ENCODE measurements at places on chromosomes 7 and 10.

GRCh38 chr7:26958834-26959233, 94.4 kb upstream of the SKAP2 start:
- peak; percentile 67 for DNase-seq

DNA sequence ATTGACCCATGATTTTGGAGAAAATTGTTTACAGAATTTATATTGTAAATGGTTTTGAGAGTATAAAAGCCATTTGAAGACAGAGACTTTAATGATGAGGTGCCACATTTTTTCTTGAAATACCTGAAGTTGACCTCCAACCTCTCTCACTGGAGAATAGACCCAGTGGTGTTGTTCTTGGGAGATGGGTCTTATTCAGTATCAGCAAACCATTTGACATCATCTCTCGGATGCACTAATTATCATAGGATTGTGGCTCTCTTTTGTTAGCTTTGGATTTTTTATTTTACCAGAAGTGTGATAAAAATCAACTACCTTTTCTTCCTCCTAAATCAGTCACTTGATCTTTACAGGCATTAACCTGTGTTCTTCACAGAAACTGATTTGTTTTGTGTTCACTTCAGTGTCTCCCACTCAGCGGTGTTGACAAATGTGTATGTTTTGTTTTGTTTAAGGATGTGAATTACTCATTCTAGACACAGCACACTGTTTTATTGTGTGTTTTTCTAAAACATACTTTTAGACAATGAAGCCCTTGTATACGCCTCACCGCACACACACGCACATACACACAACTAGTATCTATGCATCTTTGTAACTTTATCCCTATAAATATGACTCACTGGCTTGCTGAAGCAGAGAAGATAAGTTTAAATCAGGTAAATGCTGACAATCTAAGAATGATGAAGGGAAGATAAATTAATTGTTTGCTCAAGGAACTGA, 455.6 kb downstream of the INHBA start:
- peak; percentile 32 for DNase-seq

DNA sequence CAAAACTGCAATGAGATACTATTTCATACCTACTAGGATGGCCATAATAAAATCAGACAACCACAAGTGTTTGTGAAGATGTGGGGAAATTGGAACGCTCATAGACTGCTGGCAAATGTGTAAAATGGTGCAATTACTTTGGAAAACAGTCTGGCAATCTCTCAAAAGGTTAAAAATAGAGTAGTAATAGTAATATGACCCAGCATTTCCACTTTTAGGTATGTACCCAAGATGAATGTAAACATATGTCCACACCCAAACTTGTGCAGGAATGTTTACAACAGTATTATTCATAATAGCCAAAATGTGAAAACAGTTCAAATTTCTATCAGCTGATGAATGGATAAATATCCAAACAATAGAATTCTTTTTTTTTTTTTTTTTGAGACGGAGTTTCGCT, 731.6 kb upstream of the ANKRD30A start:
- no peak for DNase-seq

DNA sequence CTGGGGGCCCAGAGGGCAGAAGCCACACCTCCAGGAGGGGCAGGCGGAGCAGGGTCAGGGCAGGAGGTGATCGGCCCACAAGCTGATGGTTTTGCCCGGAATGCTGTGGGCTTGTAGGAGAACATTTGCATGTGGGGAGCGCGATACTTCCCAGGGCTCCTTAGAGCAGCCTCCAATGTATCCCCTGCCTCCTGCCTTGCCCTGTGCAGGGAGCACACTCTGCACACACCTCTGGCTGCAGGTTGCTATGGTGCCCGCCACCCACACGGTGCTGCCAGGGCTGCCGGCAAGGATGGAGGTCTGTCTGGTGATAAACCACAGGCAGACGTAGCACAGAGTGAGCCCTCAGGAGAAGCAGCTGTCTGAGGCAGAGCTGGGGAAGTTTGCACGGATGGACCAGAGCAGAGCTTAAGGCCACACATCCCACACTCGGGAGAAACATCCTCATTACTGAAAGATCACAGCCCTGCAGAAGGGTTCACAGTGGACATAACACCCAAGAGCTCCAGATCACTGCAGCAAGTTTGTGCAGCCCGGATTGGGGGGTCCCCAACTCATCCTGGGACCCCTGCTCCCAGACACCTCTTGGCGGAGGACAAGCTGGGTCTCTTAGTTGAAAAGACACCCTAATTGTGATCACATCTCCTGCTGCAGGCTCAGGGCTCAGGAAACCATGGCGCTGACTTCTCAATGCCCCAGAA, 41.8 kb downstream of the VIPR2 start:
- no peak for DNase-seq

DNA sequence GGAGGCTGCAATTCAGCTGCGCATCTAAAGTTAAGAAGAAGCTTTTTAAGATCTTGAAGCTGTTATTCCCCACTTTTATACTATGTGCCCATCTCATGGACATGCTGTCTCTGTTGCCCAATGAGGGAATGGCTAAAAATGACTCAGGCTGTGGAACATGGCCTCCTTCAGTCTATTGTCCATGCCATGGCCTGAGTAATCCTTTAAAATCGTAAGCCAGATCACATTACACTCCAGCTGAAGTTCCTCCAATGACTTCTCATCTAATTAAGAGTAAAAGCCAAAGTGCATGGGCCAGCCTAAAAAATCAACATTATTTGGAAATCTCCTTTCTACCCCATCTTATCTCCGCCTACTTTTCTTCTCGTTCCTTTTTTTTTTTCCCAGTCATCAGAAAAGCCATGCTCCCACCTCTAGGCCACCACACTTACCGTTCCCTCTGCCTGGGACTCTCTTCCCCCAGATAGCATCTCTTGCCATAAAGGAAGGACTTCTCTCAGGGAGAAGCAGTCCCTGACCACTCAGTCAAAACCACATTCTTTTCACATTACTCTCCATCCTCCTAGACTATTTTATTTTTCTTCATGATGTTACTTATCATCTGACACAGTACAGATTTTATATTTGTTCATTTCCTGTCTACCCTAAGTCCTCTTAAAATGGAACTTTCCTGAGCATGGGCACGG, 337.4 kb downstream of the PRPF18 start:
- peak; percentile 21 for DNase-seq

GRCh38 chr7:15839416-15840100, 153.1 kb upstream of the MEOX2 start:
- no peak for DNase-seq

- no peak for DNase-seq
Measured at GRCh38 chr7:20318933-20319332, 11.8 kb upstream of the ITGB8 start.

- no peak for DNase-seq
Measured at GRCh38 chr7:152667958-152668357, 8.0 kb downstream of the XRCC2 start.

GRCh38 chr10:100534726-100535125, 1.0 kb upstream of the HIF1AN start:
- DNase-seq, result no peak

DNA sequence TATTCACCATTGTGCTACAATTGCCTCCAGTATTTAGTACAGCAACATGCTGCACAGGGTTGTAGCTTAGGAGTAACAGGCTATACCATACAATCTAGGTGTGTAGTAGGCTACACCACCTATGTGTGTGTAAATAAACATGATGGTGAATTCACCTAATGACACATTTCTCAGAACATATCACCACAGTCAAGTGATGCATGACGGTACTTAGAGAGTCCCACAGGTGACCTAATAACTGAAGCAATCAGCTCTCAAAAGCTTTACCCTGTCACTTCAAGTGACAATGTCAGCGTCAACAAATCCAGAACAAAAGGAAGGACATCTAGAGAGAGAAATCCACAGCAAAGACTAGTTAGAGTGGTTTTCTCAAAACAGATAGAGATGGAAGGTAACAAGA, 38.8 kb downstream of the CCNJ start:
- no peak for DNase-seq

DNA sequence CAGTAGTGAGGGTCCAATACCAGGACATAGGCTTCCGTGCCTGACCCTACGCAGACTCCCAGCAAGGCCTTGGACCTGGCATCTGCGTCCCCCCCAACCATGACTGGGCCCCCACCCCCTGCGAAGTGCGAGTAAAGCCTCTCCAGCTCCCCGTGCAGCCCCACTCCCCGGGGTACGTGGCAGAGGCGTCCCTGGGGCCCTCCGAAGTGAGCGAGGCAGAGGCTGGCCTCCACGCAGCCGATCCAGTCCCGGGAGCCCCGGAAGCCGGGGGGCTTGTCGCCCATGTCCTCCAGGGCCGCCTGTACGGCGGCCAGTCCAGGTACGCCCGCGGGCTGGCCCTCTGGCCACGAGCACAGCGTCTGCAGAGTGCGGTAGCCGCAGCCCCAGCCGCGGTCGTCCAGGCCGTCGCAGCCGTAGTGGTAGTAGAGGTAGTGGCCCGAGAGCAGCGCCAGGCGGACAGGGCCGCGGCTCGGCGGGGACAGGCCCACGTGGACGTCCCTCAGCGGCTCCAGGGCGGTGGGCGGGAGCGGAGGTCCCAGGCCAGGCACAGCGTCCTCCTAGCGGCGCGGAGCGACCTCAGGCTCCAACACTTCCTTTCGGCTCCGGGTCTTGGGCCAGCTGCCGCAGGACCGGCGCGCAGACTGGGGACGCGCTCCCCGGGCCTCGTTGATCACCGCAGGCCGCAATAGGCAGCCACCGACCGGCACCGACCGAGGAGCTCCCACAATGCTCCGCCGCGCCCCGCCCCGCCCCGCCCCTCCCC, at the start of gene UFSP1:
TSS of gene UFSP1 (minus strand) at position 728 of the 763 bp plus-strand sequence. CDS start at position 284, 444 bp downstream.
- no peak for DNase-seq

DNA sequence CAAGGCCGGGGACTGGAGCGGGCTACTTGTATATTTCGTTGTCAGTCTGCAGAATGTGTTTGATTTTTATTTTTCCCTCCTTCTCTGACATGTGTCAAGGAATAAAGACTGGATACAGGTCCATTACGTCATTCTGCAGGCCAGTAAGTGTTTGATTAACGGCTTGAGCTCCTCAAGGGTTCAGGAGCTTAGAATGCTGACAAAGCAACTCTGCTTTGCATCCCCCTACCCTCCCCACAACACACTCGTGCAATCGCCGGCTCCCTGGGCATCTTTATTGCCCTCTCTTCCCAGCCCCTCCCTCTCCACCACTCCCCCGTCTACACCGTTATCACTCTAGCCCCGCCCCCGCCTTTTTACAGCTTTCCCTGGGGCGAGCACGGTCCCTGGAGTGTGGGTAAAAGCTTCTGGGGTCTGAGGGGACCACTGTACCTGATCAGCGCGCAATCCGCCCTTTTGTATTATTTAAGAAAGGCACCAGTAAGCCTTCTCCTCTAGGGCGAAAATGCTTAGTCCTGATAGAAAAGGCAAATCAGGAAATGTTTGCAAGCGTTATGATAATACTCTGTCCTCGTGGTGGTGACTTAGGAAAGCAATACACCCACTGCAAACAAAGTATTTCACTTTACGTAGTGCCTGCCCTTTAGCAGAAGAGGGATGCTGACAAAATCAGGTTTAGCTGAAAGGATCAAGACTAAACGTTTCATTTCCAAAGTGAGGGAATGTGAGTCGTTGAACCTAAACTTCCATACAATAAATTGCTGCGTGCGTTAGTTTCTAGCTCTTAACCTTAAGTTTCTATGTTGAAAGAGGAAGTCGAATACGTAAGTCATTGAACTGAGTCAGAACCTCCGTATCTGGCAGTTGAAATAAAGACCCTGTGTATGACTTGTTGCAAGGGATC, 1.4 kb upstream of the CREB5 start:
- no peak for DNase-seq

GRCh38 chr10:5094265-5095205, at the start of gene AKR1C3:
AKR1C3 (plus strand) TSS chr10:5094414; CDS start chr10:5094445, 31 bp downstream.
- DNase-seq, result peak; percentile 53

DNA sequence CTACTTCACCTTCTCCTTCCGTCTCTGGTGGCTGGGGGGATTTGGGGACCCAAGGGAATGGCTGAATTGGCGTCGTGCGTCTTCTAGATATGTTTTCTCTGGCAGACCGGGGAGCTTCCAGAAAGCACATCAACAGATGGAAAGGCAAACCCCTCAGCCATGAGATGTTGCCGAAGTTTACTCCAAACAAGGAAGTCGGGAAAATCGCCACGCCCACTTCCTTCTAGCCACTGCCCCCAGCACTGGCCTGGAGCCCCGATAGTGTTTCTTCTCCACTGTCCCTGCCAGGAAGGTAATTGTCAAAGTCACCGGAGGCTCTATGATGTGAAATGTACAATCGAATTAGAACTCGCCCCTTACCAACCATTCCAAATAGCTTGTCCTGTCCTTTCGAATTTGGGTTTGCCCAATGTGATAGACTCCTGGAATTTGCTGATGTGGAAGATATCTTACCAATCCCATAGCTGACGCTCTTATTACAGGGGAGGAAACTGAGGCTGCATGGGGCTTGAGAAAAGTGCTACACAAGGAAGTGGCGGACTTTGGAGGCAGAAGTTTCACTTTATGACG, 191.0 kb downstream of the LSM5 start:
- no peak for DNase-seq

DNA sequence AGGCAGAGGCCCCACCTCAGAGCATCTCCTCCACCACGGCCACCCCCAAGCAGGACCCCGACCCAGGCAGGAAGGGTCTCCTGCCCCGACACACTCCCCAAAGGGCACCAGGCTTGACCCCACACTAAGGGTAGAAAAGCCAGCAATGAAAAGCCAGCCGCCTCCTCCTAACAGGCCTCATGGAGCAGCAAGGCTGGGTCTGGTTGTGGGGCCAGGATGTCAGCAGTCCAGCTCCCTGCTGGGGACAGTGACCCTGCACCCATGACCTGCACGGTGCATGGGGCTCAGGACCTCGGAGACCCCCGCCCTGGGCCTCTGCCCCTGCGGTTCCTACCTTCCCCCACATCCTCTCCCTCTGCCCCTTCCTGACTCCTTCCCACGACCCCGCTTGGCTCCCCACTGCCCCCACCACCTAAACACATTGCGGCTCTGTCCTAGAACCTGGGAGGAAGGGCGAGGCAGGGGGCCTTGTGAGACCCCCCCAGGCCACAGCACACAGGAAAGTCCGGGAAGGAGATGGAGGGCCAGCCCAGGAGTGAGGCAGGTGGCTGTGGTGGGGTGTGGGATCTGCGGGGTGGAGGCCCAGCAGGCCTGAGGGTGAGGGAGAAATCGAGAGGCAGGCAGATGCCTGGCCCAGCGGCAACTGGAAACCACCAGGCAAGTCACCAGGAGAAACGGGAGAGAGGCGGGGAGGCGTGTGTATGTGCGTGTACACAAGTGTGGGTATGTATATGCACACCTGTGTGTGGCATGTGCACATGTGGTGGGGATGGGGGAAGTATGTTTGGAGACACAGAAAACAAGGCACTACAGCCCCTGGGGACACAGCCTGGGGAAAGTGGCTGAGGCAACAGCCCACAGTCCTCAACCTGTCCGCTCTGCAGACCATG, 229.9 kb downstream of the MAD1L1 start:
- DNase-seq, result no peak

- DNase-seq, result no peak
Measured at GRCh38 chr7:112101201-112101846, 104.9 kb downstream of the DOCK4 start.

DNA sequence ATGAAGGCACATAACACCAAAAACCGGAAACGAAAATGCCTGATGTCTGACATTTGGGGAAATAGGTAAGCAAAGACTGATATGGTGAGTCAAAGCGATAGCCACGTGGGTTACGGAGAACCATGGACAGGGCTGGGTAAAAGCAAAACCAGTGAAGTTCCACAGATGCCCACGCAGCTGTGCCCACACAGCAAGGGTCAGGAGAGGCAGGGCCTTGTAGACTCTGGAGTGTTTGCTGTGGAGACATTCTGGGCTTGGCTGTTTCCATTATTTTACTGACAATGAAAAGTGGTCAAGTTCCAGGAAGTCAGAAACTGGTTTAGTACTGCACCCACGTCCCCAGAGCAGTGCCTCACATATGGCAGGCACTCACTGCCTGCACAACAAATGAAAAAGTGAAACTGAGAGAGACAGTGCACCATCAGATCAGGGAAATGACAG, 148.7 kb downstream of the ZMYND11 start:
- DNase-seq, result no peak

- no peak for DNase-seq
Measured at GRCh38 chr10:48605786-48606529, 1.1 kb upstream of the ARHGAP22 start.

Measured in RWPE1 (cell line).